ENCODE measurements at places on chromosomes 2 and 18.

GRCh38 chr2:219404291-219404910, 13.8 kb upstream of the DES start:
- no peak for DNase-seq

- no peak for DNase-seq
Measured at GRCh38 chr2:85756822-85757435, 3.1 kb downstream of the ATOH8 start.

DNA sequence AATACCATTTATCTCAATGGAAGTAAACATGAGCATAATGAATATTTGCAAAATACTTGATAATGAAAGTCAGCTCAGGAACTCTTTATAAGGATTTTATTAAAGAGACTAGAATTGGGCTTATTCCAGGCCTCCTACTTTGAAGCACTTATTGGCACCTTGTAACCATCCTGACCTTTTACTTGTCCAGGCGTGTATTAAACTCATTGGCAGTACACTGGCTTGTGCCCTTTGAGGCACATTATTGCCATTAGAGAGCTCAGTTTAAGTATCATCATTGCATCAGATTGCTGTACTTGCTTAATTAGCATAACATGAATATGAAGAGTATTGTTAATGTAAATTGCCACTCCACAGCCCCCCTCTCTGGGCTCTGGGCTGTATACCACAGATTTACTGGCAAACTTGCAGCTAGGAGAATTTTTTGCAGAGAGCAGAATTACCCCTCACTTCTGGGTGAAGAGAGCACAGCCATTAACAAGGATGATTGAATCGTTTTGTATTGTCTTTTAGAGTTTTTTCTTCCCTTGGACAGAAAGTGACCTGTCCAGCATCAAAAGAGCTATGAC, 72.5 kb downstream of the XIRP2 start:
- no peak for DNase-seq

DNA sequence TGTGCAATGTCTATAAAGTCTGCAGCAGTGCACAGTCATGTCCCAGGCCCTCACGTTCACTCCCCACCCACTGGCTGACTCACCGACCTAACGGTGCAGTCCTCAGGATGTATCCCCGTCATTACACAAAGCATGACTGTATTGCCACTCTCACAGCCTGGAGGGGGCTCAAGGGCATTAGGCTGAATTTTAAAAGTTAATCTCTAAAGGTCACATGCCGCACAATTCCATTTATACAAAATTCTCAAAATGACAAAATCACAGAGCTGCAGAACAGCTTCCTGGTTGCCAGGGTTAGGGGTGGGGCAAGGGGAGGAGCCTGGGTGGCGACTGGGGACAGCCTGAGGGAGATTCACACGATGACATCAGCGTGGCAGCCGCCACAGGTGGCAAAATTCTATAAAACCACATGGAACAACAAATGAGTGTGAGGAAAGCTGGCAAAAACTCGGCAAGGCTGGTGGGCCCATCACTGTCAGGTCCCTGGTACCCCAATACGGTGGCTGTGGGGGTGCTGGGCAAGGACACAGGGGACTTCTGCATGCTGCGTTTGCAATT, 97.6 kb downstream of the NDUFA10 start:
- no peak for DNase-seq

DNA sequence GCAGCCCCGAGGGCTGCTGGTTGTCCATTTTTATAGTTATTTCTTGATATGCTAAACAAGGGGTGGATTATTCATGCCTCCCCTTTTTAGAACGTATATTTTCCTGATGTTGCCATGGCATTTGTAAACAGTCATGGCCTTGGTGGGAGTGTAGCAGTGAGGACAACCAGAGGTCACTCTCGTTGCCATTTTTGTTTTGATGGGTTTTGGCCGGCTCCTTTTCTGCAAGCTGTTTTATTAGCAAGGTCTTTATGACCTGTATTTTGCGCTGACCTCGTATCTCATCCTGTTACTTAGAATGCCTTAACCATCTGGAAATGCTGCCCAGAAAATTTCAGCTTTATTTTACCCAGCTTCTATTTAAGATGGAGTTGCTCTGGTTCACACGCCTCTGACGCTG, 825.8 kb upstream of the CDH2 start:
- DNase-seq = no peak
